ENCODE measurements at places on chromosomes 4 and X. TPM values are rescaled to one million over a fixed set of nuclear protein-coding genes. Genes with fewer than 3 reads are reported as not detected.

DNA sequence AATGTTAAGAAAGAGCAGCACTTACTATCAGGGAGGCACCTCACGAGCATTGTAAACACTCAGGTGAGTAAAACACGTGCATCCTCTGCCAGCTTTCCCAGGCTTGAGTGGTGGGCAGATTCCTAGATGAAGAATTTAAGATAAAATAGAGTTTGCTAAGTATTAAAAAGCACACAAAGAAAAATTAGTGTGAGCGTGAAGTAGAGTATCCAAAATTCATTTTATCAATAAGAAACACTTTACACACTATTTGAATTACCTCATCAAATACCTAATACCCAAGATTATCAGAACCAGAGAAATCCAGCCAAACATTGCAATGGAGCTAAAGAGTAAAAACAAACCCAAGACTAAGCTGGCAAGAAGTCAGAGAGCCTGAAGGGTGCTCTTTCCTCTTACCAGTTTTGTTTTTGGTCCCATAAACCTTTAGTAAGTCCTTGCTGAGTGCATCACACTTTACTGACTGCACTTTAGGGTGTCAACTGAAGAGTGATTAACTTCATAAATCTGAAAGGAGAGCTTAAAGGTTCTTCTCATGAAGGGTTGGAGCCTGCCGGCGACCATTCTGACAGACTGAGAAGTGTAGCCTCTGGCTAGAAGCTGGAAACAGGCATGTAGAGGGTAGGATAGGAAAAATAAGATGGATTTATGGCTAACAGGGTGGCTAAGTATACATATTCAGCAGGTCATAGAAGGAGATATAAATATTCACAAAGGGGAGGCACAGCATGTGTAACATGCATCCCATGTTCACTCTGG lies 151.1 kb downstream of the SLC7A11 start:
- no peak for ATAC-seq

DNA sequence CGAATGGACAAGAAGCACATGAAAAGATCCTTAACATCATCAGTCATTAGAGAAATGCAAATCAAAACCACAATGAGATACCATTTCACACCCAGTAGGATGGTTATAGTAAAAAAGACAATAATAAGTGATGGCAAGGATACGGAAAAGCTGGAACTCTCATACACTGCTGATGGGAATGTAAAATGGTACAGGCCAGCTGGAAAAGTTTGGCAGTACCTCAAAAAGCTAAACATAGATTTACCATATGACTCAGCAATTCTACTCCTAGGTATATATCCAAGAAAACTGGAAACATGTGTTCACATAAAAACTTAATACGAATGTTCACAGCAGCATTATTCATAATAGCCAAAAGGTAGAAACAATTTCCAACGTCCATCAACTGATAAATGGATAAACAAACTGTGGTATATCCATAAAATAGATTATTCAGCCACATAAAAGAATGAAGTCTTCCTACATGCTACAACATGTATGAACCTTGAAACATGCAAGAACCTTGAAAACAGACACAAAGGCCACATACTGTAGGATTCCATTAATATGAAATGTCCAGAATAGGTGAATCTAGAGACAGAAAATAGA lies 11.9 kb downstream of the RPS6KA3 start:
- no peak for ATAC-seq

- no peak for ATAC-seq
Measured at GRCh38 chrX:120697053-120697452, 67.2 kb upstream of the C1GALT1C1 start.

GRCh38 chr4:112736718-112737135 lies 99.8 kb downstream of the LARP7 start:
- no peak for ATAC-seq

ZCCHC18 gene
- total RNA-seq: 5.6 TPM

Measured in motor neuron (in vitro differentiated cells).